ENCODE measurements at places on chromosomes 16 and 17.

DNA sequence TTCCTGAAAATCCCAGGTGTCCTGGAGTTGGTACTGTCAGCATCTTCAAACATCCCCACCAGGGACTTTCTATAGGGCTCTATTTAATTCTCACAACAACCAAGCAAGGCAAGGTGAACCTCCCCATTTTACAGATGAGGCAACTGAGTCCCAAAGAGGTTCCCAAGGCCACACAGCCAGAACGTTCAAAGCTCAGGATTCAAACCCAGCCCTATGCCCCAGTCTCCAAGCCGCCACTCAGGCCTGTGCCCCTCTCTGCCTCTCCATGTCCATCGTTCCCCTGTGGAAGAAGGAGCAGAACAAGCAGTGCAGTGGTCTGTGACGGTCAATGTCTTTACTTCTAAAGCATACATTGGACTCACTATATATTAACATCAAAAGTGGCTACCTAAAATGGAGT is 6.1 kb downstream of the ZNF319 start:
- DNase-seq: no peak

DNA sequence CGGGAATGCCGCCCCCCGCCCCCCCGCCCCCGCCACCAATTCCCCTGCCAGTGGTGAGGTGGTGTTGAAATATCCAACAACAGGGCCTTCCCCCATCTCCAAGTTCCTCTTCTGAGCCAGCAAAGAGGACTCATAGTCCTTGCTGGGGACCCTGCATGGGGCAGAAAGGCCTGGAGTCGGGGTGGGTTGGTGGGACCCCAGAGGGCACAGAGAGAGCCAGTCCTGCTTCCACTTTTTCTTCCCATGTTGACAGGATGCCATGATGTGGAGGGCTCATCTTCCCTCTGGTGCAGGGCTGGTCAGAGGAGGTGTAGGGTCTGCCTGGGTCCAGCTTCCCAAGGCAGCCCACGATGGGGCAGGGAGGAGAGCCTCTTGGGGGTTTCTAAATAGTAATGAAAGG is 49.0 kb upstream of the PIK3R6 start:
- DNase-seq: no peak

DNA sequence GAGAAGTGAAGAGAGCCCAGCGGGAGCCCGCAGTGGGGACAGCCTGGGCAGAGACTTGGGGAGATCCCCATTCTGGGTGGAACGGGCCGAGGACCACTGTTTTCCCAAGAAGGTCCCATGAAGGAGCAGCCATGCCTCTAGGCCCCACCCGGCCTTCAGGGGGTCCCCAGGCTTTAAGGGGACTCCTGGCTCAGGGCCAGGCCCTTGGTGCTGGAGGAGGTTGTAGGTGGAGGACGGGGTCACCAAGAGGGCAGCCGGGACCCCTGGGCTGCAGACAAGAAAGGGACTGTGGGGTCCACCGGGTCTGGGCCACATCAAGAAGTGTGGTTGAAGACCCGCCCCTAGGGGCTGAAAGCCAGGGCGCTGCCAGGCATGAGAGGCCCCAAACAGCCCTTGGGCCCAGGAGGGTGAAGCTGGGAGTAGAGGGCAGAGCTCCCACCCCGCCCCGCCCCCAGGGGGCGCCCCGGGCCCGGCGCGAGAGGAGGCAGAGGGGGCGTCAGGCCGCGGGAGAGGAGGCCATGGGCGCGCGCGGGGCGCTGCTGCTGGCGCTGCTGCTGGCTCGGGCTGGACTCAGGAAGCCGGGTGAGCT is at the start of gene PRSS21:
PRSS21 (plus strand) TSS at position 487 of the 589 bp plus-strand sequence; CDS start at position 519, 32 bp downstream.
- no peak for DNase-seq

DNA sequence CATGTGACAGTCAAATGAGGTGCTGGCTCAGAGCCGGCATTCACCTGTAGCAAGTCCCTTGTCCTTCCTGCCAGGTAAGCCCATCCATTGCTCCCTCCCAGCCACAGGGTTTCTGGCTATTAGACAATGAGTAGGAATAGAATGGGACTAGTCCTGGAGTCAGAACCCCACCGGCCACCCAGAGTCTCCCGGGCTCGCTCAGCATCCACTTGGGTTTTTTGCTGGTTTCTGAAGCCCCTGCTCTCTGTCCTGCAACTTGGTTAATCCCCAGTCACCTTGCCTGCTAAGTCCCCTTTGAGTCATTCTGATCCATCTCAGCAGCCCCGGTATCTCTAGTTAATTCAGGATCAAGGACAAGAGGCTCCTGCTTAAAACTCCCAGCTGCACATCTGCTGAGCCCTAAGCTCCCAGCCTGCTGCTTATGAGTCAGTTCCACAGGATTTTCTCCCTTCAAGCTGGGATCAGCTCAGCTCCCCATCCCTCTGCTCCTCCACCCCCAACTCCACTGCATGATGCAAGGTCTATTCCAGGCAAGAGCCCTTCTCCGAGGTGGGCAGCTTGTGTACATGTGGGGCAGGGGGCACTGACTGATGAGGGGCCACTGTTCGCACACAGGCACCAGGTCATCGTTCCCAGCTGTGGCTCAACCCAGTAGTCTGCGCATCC is 19.9 kb upstream of the MRPS23 start:
- no peak for DNase-seq

GRCh38 chr16:53530046-53530445 is 27.0 kb upstream of the AKTIP start:
- no peak for DNase-seq
